Substantia nigra (tissue), 51 donors: ENCODE measurements at places on chromosomes 13 and 19.

DNA sequence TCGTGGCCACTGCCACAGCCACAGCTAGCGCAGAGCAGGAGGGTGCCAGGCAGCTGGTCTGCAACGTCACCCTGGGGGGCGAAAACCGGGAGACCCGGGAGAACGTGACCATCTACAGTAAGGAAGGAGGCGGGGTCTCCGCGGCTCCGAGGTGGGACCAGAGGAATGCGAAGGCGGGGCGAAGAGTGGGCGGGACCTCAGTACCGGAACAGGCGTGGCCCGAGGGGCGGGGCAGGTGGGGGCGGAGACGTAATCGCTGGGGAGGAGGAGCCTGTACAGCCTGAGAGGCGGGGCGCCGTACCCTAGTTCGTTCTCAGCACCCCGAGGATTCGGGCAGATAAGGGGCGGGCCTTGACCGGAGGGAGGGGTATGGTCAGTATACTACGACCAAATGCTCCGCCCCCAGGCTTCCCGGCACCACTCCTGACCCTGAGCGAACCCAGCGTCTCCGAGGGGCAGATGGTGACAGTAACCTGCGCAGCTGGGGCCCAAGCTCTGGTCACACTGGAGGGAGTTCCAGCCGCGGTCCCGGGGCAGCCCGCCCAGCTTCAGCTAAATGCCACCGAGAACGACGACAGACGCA is 2.5 kb downstream of the ICAM5 start:
- no peak for DNase-seq

GRCh38 chr19:42394751-42395150 is 4.7 kb upstream of the CNFN start:
- no peak for DNase-seq

DNA sequence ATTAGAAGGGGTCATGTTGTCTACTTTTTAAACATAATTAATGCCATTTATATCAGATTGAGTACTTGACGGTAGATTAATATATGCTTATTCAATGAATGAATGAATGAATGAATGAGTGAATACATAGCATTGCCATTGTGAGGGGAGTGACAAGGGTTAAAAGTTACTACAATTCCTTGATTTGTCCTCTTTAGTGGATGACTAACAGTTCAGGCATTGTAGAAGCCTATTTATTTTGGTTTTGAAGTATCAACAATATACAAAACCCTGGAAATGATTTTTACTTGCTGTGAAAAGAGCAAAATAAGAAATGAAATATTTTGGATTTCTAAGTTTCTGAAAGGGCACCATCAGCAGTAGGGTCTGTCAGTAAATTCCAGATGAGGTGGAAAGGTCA is 122.7 kb downstream of the CYSLTR2 start:
- DNase-seq = no peak

DNA sequence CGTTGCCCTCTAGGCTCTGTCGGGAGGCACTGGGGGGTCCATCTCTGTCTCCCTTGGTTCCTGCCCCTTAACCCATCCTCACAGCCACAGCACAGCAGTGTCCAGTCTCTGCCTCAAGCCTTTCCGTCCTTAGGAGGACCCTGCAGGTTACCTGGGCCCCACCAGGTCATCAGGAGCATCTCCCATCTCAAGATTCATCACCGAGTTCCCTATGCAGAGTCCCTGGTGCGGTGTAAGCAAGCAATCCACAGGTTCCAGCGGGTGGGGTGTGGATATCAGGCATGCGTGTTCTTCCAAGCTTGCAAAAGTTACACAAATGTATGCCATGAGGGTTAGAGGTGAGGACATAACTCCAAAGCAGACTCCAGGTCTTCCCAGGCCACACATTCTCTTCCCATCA is 20.9 kb upstream of the GAS6 start:
- no peak for DNase-seq

GRCh38 chr13:88840085-88840484 is 1168.9 kb downstream of the SLITRK5 start:
- DNase-seq = no peak

DNA sequence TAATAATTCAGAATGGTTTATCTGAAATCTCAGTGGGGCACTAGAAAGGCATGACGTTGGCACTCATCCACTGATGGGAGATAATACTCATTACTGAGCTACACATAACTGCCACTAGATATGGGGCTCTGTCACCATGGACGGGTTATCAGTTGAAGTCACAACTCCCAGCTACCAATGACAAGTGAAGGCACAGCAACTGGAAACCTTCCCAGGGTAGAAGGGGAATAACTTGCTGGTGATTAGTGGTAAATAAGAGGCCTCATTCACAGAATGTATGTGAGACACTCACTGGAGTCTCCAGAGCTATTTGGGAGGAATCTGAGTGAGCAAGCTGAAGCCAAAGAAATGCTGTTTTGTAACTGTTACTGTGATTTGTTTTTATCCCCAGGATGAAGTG is 249.6 kb downstream of the ENOX1 start:
- no peak for DNase-seq

GRCh38 chr13:40874138-40874779 is 84.8 kb downstream of the SLC25A15 start:
- no peak for DNase-seq

GRCh38 chr13:42760951-42761350 is 20.4 kb upstream of the FAM216B start:
- DNase-seq = no peak

GRCh38 chr13:38647312-38647711 is 39.6 kb upstream of the FREM2 start:
- no peak for DNase-seq

DNA sequence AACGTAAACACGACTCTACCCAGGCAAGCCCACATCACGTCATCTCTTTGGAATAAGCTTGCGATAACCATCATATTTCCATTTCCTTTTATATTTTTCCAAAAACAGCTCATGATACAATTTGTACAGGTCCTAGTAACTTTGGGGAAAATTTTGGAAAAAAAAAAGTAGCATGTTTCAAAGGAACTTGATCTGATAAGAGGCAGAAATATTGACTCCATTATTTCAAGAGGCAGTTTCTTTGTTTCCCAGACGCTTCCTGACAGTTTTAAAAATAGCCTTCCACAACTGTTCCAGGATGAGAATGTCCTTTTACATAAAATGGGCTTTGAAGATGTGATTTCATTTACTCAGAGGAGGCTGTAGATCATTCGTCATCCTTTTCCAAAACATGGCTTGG is 23.1 kb downstream of the KLF2 start:
- no peak for DNase-seq

GRCh38 chr13:21243045-21243897 is 66.8 kb downstream of the MRPL57 start:
- DNase-seq = no peak

DNA sequence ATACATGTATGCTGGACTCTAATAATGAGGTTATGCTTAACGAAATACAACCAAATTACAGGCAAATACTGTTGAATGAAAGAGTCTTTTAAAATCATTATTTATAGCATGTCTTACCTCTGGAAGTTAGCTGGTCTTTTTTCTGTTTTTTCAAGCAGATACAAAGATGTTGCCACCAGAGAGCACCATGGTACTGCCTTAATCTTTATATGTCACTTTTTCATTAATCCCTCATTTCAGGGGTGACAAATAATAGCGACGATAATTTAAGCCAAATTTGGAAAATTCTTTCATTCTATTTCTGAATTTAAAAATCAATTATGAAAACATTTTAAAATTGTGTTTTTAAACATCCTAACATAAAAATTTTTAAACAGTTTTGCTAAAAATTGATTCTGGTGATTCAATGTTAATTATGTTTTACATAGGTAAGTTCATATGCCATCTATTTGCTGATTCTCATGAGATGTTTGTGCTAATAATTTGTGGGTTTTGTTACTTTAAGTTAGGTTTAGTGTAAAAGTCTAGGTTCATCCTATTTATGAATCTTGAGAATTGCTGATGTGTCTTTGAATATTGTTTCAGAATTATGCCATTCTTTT is 379.3 kb upstream of the SGCG start:
- DNase-seq = no peak

GRCh38 chr19:28694812-28695211 is 518.1 kb downstream of the UQCRFS1 start:
- no peak for DNase-seq
